Activated naive CD4-positive, alpha-beta T cell treated with anti-CD3 and anti-CD28 coated beads for 36 hours (primary cell): ENCODE measurements at places on chromosomes 7 and 10. TPM values are rescaled to one million over a fixed set of nuclear protein-coding genes. Genes with fewer than 3 reads are reported as not detected.

Gene CTAGE8
- total RNA-seq, result 1.5 TPM

Gene TAS2R5
- 0.95 TPM for total RNA-seq

Gene TLL2
- 0.07 TPM for total RNA-seq

Gene ACSM6
- not detected for total RNA-seq

Gene PTER
- total RNA-seq, result 16.7 TPM

Gene ANKRD61
- total RNA-seq, result not detected

Gene SLK
- total RNA-seq, result 16.0 TPM

Gene AIFM2
- total RNA-seq, result 3.3 TPM

Gene TFPI2
- not detected for total RNA-seq

Gene SEMA3D
- total RNA-seq, result not detected

Gene RSBN1L
- 16.9 TPM for total RNA-seq

Gene ANKRD2
- not detected for total RNA-seq

Gene PRKAG2
- total RNA-seq, result 18.7 TPM

Gene ZNF804B
- not detected for total RNA-seq

Gene NOS3
- 7.1 TPM for total RNA-seq

Gene H2BK1
- not detected for total RNA-seq

- no peak for DNase-seq
These were observed 232.5 kb upstream of the FZD1 start for GRCh38 chr7:91031757-91032156.

DNA sequence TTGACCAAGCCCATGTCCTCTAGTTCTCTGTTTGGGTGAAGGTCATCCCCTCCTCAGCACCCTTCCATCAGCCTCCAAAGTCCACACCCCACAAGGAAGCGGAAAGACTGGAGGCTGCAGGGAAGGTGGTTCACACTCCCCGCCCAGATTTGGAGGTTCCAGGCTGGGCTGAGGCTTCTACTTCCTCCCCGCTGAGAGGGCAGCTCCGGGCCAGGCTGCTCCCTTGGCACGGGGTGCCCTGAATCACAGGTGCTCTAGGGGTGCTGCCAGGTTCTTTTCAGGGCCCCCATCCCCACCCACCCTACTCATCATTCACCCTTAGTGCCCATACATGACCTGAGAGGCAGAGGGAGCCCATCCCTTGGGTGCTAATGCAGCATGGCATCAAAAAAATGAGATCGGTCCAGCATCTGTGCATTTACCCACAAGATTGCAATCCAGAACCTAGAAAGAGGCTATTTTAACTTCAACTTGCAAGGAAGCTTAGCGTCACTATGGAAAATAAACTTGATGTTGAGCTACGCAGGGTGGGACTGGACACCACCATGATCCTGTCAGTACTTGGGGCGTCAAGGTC, 47.3 kb upstream of the ZMIZ1 start:
- no peak for DNase-seq

- no peak for DNase-seq
These were observed 13.5 kb upstream of the MGAM2 start for GRCh38 chr7:142098004-142098403.

DNA sequence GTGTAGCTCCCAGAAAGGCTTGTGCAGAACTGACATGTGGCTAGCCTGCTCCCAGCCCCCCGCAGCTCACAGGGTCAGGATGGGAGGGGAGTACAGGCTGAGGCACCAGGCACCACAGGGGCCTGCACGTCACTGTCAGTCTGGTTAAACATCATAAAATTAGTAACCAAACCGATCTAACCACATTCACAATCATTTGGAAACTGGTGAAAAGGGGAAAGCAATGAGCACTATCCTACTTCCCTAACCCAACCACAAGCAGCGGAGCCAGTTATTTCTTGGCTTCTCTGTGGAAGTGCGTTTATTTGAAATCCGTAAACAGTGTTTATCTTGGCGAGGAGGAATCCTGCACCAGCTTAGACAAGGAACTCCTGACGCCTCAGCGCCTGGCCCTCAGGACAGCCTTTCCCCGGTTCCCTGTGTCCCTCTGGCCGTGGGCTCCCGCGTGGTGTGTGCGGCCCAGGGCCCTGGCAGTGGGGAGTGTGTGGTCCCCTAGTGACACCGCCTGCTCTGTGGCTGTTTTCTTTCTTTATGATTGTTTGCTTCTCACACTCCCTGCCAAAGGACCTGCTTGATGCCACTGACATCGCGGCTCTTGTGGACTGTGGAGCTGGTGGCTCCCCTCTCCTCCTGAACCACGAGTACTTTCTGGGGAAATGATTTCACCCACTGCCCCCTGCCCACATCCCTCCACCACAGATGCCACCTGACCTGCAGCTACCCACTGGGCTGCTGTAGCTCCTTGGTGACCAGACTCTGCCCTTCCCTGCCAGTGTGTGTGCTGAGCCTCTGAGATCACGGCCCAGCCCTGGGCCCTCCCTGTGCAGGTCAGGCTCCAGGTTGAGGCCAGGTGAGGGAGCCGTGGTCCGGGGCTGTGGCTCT, 38.0 kb downstream of the INPP5A start:
- DNase-seq, result peak; percentile 54

- no peak for DNase-seq
These were observed 14.4 kb upstream of the AKR1C3 start for GRCh38 chr10:5079836-5080235.

DNA sequence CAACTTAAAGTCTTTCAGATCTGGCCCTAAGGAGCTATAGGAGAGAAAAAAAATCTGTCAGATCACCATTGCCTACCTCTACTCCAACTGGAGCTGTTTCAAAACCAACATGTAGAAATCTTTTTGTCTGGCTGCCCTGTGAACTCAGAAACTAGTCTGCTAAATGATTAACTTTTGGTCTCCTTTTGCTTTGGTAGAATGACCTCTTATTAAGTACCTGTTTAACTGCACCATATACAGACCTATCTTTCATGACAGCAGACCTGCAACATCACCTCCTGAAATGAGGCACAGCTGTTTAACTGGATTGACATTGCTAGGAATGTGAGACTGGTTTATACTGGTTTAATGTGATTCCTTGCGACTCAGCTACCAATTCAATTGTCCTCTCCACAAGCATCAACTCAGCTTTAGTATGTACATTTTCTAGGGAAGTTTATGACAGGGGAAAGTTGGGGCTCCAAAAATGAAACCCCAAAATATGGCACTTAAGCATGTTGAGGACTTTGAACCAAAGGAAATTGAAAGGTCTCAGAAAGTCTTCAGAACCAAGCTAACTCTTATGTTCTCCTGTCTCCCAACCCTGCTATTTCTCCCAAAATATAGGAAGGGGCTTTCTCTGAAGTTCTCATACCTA, 1.8 kb downstream of the CYP3A43 start:
- DNase-seq, result no peak

GRCh38 chr7:75861636-75862035, 17.2 kb upstream of the RHBDD2 start:
- no peak for DNase-seq

- DNase-seq, result no peak
These were observed 77.1 kb downstream of the RAB11FIP2 start for GRCh38 chr10:117969592-117969991.

GRCh38 chr7:69374044-69374425, 224.2 kb upstream of the AUTS2 start:
- no peak for DNase-seq

DNA sequence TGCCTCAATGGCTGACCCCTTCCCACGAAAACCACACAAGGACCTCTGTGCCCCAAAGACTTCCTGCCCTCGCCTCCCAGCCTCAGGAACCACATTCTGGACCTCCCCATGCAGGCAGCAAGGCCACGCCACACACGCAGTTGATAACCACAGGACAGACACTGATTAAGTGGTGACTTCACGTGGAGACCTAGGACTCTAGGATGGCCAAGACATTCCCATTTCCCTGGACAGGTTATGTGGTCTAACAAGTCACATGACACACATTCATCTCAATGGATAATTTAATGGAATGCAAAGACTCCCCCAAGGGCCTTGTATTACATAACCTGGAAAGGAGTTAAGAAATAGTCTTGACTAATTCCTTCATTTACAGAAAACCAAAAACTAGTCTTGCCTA, 110.2 kb downstream of the LARP4B start:
- no peak for DNase-seq

GRCh38 chr7:65927489-65928448, 54.2 kb downstream of the GUSB start:
- no peak for DNase-seq

DNA sequence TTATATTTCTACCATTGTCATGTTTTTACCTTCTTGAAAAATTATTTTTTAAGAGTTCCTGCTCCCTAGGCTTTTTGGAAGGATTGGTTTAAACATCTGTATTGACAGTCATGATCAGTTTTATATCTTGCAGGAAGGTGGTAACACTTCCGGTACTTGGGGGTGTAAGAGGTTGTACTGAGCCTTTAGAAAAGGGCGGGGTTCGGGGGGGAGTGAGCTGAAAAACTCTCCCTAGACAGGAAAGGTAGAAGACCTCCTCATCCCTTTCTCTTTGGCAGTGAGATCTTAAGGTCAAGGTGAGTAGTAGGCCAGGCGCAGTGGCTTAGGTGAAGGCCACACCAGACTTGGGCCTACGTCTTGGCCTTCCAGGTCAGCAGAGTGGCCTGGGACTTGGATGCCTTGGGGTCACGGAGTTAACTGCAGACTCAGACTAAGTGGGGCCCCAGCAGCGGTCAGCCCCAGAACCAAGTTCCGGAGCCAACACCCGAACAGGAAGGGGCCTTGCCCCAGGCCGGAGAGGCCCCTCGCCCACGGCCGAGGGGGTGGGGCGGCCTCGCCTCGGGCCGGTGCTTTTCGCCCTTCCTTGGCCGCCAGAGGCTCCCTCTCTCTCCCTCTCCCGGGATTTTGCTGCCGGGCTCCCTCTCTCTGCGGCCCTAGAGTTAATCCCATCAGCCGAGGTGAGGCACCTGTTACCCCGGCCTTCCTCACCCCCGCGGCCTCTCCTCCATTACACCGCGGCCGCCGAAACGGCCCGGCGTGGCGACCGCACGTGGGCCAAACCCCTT, at the start of gene PPP1R9A:
Gene PPP1R9A, plus strand, starts transcription at position 569 of the 785 bp plus-strand sequence. CDS start 2,520 bp downstream, outside the sequence.
- no peak for DNase-seq

- no peak for DNase-seq
These were observed 335.3 kb upstream of the KLF6 start for GRCh38 chr10:4120096-4120853.

DNA sequence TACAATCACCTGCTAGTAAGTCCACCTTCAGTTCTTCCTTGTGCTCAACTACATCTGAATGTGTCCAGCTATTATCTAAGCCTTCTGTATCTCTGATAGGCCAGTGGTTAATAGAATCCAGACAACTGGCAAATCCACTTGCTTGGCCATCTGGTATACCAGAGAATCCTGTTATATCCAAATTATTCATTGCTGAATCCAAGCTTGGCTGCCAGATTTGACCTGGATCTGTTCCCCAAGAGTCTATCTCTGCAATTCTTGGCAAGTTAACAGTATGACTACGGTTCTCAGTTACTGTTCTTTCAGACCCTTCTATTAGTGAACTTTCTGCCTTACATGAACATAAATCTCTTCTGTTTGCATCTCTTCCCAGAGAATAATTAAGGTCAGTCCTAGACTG, 154.6 kb upstream of the TARP start:
- no peak for DNase-seq

GRCh38 chr10:5506751-5507648, 7.6 kb upstream of the CALML5 start:
- DNase-seq, result no peak

GRCh38 chr7:122743211-122743610, 40.5 kb upstream of the RNF148 start:
- DNase-seq, result no peak

DNA sequence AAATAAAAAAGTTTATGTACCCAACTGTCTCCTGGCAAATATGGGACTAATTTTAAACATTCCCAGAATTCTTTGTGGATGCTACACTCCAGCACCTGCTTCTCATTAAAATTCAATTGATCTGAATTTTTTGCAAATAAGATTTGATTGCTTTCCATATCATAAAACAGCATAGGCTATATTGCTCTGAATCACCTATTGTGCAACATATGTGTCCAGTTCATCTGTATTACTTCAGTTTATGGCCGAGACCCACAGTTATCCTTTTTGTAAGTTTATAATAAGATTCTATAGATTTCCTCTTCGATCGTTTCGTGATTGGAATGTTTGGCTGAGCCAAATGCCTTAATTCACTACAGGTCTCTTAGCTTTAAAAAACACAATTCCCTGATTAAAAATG, 351.1 kb downstream of the TFEC start:
- no peak for DNase-seq

DNA sequence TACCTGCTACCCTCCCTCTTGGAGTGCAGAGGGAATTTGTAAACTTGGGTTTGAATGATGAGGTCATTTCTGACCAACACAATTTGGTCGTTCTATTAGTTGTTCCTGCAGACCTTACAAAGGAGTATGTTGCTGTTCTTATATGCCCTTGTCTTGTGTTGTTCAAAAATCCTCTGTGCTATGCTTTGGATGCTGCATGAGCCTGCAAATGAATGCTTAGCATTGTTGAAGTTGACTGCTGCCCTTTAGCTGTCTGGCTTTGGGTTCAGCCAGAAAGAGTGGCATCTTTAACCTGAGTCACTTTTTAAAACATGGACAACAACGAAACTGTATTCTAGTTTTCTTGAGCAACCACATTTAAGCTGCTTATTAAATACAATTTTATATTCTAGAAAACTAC, 80.3 kb downstream of the SND1 start:
- no peak for DNase-seq

- DNase-seq, result no peak
These were observed 1064.9 kb downstream of the NXPH1 start for GRCh38 chr7:9498303-9498702.

DNA sequence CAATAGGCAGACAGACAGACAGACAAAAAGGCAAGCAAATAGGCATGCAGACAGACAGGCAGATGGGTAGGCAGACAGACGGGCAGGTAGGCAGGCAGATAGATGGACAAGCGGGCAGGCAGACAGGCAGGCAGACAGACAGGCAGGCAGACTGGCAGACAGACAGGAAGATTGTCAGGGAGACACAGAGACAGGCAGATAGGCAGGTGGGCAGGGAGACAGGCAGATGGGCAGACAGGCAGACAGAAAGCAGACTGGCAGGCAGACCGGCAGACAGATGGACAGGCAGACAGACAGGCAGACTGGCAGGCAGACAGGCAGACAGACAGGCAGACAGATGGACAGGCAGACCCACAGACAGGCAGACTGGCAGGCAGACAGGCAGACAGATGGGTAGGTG, 70.3 kb upstream of the MYL10 start:
- DNase-seq, result no peak

- no peak for DNase-seq
These were observed 220.5 kb downstream of the DNAJB6 start for GRCh38 chr7:157557263-157557662.

DNA sequence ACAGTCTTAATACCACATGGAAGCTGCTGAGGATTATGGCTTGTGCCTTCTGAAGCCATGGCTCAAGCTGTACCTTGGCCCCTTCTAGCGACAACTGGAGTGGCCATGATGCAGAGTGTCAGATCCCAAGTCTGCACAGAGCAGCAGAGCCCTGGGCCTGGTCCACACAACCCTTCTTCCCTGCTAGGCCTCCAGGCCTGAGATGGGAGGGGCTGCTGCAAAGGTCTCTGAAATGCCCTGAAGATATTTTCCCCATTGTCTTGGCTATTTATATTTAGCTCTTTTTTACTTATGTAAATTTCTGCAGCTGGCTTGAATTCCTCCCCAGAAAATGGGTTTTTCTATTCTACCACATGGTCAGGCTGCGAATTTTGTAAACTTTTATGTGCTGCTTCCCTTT, 804.6 kb upstream of the ZWINT start:
- no peak for DNase-seq

- DNase-seq, result no peak
These were observed 18.0 kb downstream of the SH2B2 start for GRCh38 chr7:102304668-102305067.

GRCh38 chr7:114649689-114650088, 235.1 kb downstream of the FOXP2 start:
- DNase-seq, result no peak

GRCh38 chr10:93030409-93030808, 30.2 kb upstream of the CYP26C1 start:
- DNase-seq, result no peak
